Stimulated activated CD4-positive, alpha-beta T cell treated with anti-CD3 and anti-CD28 coated beads, Interleukin-1b, Interleukin-23, amount 100 ng/mL, for 4 hours (primary cell): ENCODE measurements at places on chromosomes 16 and 17.

GRCh38 chr17:3964203-3965117 is at the start of gene ATP2A3:
ATP2A3 (minus strand) TSS chr17:3964437; CDS start chr17:3964291, 146 bp downstream.
- peak; percentile 48 for DNase-seq

GRCh38 chr16:4373909-4374742 is 2.5 kb downstream of the VASN start:
- no peak for DNase-seq

DNA sequence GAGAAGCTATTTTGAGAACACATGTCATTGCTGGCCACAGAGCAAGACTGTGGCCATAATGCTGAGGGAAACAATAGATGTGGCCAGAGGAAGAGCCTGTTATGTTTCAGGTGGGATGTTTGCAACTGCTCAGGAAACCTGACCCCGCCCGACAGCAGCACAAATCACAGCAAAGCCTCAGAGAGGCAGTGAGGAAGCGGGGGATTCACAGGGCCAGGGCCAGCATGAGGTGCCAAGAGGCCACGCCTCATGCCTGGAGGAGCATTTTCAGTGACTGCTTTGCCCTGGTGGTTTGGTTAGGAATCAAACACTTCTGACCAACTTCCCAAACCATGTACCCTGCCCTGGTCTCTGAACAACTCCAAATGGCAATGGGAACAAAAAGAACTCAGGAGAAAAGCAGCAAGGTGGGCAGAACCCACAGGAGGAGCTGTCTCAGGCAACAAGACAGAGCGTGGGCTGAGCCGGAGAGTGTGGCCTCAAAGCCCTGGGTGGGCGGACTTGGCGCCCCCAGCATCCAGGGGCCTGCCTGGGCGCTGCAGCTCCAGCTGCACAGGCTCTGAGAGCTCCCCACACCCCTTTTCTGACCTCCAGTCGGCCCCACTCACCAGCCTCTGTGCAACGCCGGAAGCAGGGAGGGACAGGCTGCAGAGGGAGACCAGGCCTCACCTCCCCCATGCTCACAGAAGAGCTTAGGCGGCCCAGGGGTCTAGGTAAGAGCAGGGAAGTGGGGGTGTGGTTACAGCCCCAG is 20.6 kb downstream of the HIC1 start:
- no peak for DNase-seq

DNA sequence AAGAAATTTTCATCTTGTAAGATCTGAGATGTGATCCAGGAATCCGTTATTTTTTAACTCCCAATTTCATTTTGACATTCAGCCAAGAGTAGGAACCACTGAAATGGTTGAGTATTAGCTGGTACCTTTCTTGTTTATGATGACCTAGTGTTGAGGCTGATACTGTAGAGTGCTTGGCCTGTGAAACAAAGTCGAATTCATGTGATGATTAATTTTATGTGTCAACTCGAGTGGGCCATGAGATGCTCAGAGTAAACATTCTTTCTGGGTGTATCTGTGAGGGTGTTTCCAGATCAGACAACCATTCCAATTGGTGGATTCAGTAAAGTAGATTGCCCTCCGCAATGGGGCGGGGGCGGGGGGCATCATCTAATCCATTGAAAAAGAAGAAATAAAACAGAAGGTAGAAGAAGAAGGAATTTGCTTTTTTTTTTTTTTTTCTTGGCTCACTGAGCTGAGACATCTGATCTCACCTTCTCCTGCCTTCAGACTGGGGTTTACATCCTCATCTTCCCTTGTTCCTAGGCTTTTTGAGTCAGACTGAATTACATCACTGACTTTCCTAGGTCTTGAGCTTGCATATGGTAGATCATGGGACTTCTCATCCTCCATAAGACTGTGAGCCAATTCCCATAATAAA is 264.6 kb upstream of the KCNJ16 start:
- no peak for DNase-seq

GRCh38 chr16:968620-969019 is 2.2 kb downstream of the LMF1 start:
- no peak for DNase-seq

GRCh38 chr17:71869293-71869692 is 251.5 kb upstream of the SOX9 start:
- no peak for DNase-seq

- no peak for DNase-seq
Observed at GRCh38 chr17:48612456-48612853, 1.6 kb upstream of the HOXB7 start.

DNA sequence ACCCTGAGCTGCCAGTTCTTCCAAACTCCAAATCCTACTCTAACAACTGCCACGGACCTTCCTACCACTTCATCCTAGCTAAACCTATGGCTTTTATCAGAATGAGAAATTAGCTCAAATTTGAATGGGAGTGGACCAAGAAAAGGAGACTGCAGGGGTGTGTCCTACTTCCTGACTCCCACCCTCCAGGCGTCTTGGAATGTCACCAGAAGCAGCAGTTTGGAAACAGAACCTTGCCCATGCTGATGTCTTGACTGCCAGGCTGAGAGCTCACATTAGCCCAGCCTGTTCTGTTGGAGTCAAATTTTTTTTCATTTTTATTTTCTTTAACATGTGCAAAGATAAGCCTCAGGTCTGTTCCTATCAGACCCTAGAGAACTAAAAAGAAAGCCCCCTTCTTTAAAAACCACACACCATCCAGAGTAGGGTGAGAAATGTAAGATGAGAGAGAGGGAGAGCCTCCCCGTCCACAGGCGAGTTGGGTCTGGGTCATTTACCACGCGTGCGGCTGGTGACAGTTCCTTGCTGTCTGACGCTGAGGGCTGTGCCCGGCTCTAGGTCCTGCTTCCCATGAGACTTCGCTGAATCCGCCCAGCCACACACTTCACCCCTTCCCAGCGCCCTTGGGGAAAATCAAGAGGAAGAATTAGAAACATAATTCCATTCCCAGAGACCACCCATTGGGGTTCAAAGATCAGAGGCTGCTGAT is 54.3 kb downstream of the WNT3 start:
- no peak for DNase-seq

GRCh38 chr16:27109666-27110523 is 43.2 kb downstream of the C16orf82 start:
- DNase-seq: peak; percentile 83

- DNase-seq: no peak
Observed at GRCh38 chr16:75578212-75578611, 12.0 kb downstream of the GABARAPL2 start.

- no peak for DNase-seq
Observed at GRCh38 chr17:38715216-38715943, 10.3 kb downstream of the MLLT6 start.

DNA sequence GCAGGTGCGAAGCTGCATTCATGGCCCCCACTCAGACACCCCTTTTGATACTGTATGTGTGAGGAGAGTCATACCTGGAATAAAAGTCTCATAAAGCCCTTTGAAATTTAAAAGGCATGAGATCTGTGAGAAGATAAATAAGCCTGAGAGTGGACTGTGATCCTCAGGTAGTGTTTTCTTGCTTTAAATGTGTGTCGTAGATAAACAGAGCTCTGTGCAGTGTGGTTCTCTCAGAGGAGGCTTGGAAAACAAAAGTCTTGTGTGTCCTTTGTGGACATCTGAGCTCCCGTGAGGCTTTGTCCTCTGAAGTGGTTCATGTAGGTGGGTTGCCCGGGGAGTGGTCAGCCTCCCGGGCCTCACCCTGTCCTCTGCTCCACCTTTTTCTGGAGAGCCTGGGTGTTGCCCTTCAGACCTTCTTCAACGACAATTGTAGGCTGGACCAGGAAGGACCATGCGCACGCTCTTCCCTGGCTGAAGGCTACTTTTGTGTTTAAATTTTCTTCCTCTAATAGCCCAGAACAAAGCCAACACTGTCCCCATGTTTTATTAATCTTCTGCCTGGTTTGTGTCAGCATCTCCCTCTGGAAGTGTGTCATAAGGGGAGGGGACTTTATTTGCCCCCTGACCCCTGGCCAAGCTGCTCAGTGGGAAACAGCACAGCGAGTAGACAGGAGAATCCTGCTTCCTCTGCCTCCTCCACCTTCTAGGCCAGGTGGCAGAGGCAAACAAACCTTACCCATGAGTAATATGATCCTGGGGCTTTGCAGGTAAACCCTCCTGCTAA is 151.2 kb downstream of the MSI2 start:
- no peak for DNase-seq

GRCh38 chr17:9270921-9271320 is 249.6 kb downstream of the NTN1 start:
- DNase-seq: no peak

GRCh38 chr16:16865374-16865773 is 486.4 kb downstream of the NPIPA7 start:
- no peak for DNase-seq

DNA sequence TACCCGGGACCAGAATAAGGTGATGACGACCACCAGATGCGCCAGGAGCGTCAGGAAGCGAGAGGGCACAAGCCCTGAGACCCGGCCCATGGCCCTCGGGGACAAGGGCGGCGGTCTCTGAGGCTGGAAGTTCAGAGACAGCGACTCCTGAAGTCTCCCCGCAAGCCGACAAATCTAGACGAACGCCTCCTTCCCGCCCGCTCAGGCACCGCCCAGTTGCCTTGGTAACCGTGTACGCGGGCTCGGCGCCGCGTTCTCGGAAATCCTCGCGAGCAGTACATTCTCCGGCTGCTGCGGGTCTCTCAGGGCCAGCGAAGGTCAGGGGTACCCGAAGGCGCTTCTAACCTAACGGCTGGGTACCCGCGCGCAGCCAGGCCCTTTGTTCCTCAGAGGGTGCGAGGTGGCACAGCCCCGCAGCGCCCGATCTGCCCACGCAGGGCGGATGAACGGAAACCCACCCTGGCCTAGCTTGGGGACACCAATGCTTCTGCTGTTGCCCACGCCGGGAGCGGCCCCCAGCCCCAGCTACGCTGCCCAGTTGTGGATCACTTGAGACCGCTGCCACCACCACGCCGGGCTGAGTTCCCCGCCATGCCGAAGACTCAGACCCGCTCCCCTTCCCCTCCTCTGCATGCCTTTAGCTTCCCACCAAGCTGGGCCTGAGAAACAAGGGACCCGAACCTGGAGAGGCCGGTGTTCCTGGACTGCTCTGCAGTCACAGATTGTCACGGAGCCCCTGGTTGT is at the start of gene TMEM107:
TSS of gene TMEM107 (minus strand) at position 184 of the 744 bp plus-strand sequence. CDS start at position 90, 94 bp downstream.
- DNase-seq: peak; percentile 76

DNA sequence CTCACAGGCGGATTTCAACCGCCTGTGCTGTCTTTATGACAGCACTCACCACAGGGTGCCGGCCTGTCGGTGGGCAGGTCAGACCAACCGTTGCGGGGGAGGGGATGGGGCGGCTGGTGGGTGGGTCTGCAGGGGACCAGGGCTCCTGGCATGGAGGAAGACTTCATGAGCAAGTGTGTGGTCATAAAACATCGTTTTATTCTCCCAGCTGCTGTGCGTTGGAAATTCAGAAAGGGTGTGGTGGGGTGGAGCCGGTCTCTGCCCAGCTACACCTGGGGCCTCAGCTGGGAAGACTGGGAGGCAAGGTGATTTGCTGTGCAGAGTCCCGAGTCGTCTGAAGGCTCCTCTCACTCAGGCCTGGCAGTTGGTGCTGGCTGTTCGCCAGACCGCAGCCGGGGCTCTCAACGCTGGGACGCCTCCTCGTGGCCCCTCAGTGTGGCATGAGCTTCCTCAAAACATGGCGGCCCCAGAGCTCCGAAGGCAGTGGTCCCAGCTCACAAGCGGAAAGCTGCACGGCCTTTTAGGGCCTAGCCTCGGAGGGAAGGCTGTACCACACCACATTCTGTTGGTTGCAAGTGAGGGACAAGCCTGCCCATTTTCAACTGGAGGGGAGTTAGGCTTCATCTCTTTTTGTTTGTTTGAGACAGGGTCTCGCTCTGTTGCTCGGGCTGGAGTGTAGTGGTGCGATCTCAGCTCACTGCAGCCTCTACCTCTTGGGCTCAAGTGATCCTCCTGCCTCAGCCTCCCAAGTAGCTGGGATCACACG is 45.8 kb upstream of the GSE1 start:
- no peak for DNase-seq

DNA sequence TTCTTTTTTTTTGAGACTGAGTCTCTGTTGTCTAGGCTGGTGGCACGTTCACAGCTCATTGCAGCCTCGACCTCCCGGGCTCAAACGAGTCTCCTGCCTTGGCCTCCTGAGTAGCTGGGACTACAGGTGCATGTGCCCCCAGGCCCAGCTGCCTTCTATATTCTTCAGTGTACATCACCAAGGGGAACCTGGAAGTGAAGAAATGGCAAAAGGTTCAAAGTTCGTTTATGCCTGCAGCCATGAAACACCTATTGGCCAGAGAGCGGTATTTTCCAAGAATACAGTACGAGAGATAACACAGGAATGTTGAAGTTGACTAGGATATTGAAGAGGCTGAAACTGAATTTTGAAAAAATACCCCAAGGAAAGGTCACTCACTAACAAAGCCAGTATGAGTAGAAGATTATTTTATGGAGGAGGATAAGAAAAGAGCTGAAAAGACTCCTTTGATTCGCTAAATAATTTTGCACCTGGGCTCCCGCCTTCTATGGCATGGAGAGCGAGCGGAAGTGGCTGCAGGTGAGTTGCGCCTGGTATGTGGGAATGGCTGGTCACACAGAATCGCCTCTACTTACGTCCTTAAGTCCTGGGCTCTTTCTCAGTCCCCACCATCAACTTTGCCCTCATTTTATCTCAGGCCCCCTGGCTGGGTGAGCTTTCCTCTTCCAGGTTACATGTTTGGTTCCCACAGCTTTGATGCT is 9.8 kb downstream of the ST6GALNAC1 start:
- DNase-seq: no peak

- DNase-seq: no peak
Observed at GRCh38 chr16:86533076-86533475, 22.0 kb downstream of the MTHFSD start.

DNA sequence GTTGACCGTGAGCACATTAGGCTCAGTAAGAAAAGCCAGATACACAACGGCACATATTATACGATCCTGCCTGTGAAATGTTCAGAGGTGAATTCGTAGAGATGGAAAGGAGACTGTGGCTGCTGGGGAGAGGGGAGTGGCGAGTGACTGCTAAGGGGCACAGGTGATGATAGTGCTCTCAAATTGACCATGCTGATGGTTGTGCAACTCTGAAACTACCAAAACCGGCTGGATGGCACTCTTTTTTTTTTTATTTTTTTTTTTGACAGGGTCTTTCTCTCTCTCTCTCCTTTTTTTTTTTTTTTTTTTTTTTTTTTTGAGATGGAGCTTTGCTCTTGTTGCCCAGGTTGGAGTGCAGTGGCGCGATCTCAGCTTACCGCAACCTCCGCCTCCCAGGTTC is 8.1 kb upstream of the SEC14L5 start:
- no peak for DNase-seq

- no peak for DNase-seq
Observed at GRCh38 chr16:23031508-23032098, 117.6 kb downstream of the USP31 start.
